ENCODE measurements at places on chromosomes 4 and X.

GRCh38 chr4:1290165-1290977, 680 bp downstream of the MAEA start:
- DNase-seq: peak; percentile 28

- no peak for DNase-seq
These were observed 196.5 kb upstream of the HS3ST1 start for GRCh38 chr4:11625211-11625610.

DNA sequence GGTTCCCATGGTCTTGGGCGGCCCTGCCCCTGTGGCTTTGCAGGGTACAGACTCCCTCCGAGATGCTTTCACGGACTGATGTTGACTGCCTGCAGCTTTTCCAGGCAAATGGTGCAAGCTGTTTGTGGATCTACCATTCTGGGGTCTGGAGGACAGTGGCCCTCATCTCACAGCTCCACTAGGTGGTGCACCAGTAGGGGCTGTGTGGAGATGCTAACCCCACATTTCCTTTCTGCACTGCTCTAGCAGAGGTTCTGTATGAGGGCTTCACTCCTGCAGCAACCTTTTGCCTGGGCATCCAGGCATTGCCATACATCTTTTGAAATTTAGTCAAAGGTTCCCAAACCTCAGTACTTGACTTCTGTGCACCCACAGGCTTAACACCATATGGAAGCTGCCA, 176.1 kb downstream of the DCAF12L1 start:
- DNase-seq: no peak

DNA sequence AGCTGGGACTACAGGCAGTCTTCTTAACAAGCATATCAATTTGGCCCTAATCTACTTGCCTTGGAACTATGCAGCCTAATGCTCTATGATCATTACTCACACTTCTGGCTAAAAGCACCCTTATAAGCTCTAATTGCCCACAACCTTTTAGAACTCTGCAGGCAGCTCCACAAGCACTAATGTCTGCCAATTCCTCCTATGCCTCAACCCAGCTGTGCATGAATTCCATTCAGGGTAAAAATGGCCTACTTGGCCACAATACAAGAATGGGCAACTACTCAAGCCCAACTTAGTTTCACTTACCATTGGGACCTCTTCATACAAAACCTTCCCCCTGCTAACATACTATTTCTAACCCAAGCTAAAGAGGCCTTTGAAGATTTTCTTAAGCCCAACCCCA, 51.7 kb downstream of the ZNF718 start:
- no peak for DNase-seq

DNA sequence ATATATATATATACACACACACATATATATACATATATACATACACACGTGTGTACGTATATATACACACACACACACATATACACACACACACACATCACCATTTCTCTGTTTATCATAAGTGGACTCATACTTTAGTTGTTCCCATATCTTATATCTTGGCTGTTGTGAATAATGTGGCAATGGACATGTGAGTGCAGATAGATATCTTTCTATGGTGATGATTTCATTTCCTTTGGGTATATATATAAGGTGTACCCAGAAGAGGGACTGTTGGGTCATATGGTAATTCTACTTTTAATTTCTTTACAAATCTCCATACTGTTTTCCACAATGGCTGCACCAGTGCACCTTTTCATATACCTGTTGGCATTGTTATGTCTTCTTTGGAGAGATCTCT, 105.9 kb downstream of the LARP1B start:
- no peak for DNase-seq
